Hindlimb muscle (tissue), 1 donor: ENCODE measurements at places on chromosomes 16 and 17.

DNA sequence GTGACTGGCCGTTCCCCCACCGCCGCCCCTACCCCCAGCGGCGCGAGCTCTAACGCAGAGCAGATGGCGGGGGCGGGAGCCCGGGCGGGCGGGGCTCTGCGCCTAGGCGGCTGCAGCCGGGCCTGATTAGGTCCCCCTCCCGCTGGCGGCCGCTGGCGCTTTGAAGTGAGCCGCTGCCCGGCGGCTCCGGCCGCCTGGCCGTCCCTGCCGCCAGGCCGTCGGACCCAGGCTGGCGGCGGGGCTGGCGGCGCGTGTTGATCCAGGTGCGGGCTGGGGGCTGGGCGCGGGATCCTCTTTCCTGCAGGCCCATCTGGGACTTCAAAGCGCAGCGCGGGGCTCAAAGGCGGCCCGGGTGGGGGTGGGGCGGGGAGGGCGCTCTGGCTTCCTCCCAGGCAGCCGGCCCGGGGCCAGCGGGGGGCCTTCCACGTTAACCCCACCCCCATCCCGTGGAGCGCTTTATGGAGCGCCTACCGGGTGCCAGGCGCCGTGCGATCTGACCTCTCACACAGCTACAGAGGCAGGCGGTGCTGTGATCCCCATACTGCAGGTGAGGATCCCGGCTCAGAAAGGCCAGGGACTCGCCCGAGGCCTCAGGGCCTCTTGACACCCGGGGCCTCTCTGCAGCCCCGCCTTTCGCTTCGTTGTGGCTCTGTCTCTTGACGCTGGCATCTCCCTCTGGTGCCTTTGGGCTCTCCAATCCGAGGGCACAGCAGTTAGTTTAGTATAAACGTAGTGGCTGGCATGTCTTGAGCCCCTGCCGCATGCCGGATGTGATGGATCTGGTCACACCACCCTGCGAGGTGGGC is 80.0 kb upstream of the NKD1 start:
- peak; percentile 26 for DNase-seq

DNA sequence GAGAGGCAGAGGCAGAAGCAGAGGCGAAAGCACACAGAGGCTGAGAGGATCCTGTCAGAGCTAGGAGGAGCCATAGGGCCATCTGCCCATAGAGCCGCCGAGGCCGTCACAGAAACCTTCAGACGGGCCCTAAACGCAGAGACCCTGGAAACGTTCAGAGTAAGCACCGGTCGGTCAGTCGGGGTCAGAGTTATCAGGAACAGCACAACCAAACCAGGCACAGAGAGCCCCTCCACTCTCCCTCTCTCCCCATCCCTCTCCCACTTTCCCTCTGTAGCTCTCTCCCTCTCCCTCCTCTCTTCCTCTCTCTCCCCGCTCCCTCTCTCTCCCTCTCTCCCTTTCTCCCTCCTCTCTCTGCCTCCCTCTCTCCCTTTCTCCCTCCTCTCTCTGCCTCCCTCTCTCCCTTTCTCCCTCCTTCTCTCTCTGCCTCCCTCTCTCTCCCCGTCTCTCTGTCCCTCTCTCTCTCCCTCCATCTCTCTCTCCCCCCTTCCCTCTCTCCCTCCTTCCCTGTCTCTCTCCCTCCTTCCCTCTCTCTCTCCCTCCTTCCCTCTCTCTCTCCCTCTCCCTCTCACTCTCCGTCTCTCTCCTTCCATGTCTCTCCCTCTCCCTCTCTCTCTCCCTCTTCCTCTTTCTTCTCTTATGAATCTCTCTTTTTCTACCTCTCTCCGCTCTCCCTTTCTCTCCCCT is 138.9 kb downstream of the C16orf95 start:
- DNase-seq, result peak; percentile 54

DNA sequence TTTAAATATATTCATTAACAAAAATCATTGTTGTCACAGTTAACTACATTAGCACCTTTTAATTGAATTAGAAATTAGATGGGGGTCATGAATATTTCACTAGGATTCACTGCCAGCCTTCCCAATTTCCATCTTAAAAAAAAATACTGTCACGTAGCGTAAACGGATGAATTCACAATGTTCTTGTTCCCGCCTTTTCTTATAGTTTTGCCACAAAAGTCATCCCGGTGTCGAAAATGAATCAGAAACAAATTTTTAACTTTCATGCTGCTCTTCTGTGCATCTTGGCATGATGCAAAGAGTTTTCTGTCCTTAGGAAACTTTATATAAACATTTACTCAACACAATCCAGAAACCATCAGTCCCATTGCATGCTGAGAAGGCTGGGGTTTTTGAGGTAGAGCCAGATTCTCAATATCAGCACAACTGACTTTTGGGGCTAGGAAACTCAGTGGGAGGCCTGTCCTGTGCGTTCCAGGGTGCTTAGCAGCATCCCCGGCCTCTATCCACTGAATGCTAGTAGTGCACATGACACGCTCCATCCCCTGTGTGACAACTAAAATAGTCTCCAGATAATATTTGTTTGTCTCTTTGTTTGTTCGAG is 252.9 kb upstream of the XYLT1 start:
- no peak for DNase-seq

DNA sequence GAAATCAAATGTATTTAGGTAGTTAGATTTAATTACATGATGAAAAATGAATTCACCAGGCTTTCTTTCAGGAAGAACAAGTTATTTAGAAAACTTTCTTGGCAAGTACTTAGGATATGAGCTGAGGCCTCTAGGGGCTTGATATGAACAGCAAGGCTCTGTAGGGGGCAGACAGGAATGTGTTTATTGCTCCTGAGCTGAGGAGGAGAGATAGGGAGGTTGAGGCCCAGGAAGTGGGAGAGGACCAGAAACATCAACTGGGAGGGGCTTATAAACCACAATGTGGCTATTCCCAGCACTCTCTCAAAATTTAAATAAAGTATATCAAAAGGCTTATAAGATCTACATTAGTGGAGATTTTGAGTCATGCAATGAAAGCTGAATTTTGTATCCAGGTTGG is 154.0 kb upstream of the MAF start:
- DNase-seq, result no peak

GRCh38 chr16:72997141-72997542 is 50.8 kb downstream of the ZFHX3 start:
- DNase-seq, result no peak

GRCh38 chr17:65393514-65393913 is 167.9 kb downstream of the AXIN2 start:
- DNase-seq, result no peak

GRCh38 chr17:73187203-73187769 is 5.6 kb upstream of the COG1 start:
- no peak for DNase-seq

DNA sequence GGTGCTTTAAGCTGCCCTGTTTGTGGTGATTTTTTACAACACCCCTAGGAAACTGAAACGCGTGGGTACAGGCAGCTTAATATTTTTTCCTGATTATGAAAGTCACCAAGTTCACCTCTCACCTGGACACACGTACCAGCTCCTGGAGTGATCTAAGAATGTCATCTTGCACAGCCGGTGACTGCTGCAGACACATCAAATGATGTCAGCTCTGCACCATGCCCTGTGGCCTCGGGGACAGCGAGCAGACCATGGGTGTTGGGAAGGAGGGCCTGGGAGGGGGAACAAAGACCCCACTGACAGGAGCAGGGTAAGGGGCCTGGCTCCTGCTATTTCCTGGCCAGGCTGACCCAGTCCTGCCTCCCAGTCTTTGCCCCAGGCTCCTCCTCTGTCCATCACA is 272.7 kb downstream of the PARN start:
- DNase-seq, result no peak

DNA sequence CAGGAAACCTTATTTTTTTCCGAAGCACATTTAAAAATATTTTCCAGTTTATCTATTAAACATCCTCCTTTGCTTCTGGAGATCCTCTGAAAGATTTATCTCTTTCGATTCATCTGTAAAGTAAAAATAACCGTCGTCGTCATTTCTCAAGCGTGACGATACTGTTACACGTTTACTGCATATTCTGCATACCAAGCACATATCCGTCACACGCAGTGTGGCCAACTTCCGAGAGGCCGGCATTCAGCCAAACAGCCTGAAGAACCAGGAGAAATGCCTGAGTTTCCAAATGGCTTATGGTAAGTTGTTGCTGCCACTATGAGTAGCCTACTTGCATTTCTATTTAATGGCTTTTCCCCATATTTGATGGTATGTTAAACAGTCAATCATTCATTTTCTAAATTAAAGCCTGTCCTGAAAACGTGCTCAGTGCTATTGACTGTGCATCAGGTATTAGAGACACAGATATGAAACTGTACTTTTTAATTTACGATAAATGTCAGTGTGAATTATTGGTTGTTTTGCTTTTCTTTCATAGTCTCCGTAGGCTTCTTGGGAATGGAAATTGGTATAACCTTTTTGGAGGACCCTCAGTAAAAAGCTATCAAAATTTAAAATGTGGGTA is 275.7 kb downstream of the WWOX start:
- no peak for DNase-seq

DNA sequence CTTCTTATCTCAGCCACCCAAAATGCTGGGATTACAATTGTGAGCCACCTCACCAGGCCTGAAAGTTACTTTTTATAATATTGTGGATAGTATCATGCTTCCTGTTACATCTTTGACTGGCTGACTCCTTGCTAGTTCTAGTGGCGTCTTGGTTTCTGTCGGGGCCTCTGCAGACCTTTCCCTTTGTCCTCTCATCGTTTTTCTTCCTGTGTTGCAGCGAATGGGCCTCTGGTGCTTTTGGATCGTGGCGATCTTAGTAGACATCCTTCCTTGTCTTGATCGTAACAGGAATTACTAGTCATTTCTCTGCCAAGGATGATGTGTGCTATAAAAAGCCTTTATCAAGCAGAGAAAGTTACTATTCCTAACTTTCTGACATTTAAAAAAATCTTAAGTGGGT is 20.8 kb downstream of the ASPSCR1 start:
- no peak for DNase-seq

- DNase-seq, result peak; percentile 68
These were observed 70.8 kb downstream of the EMP2 start for GRCh38 chr16:10509534-10510025.

- no peak for DNase-seq
These were observed 2.0 kb downstream of the C16orf86 start for GRCh38 chr16:67668495-67669157.

GRCh38 chr16:73764321-73764720 is 532.3 kb upstream of the PSMD7 start:
- no peak for DNase-seq

GRCh38 chr16:70591615-70592014 is 54.7 kb upstream of the IL34 start:
- DNase-seq, result no peak

- no peak for DNase-seq
These were observed 4.4 kb downstream of the CBX4 start for GRCh38 chr17:79834565-79835469.

DNA sequence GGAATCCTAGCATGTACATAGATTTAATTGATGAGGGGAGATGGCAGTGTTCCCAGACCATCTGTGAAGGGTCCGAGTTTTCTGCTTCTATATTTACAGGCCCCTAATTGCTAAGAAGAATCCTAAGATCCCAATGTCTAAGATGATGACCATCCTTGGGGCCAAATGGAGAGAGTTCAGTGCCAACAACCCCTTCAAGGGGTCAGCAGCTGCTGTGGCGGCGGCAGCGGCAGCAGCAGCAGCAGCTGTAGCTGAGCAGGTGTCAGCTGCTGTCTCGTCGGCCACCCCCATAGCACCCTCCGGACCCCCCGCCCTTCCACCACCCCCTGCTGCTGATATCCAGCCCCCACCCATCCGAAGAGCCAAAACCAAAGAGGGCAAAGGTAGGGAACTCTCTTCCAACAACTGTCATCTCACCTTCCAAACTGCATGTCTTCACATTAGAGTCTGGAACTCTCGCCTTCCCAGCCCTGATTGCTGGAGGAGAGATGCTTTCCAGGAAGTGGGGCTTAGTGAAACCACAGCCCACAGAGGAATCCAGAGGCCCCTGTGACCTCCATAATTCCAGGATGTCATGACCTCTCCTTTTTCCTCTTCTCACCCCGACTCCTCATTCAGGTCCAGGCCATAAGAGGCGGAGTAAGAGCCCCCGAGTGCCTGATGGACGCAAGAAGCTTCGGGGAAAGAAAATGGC is 4.7 kb downstream of the CHD3 start:
- no peak for DNase-seq

DNA sequence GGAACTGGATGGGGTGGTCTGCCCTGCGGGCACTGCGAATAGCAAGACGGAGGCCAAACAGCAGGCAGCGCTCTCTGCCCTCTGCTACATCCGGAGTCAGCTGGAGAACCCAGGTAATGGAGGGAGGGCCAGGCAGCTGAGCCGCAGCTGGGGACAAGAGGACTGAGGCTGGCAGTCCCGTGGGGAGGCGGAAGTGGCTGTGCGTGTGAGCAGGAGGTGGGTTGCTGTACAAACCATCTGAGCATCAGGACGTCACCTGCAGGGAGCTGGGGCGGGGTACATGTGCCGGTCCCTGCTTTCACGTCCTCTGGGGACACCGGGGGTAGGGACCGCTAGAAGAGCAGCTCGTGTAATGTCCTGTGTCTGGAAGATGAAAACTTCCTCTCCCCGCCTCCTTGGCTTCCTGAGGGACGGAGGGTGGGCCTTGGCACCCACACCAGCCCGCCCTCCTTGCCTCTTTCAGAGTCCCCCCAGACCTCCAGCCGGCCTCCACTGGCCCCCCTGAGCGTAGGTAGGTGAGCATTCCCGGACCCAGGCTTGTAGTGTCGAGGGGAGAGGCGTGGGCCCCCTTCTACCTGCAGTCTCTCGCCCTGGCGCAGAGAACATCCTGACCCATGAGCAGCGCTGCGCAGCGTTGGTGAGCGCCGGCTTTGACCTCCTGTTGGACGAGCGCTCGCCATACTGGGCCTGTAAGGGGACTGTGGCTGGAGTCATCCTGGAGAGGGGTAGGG is 3.7 kb downstream of the ADAD2 start:
- no peak for DNase-seq

GRCh38 chr16:67050796-67051195 is 21.8 kb downstream of the CBFB start:
- no peak for DNase-seq

DNA sequence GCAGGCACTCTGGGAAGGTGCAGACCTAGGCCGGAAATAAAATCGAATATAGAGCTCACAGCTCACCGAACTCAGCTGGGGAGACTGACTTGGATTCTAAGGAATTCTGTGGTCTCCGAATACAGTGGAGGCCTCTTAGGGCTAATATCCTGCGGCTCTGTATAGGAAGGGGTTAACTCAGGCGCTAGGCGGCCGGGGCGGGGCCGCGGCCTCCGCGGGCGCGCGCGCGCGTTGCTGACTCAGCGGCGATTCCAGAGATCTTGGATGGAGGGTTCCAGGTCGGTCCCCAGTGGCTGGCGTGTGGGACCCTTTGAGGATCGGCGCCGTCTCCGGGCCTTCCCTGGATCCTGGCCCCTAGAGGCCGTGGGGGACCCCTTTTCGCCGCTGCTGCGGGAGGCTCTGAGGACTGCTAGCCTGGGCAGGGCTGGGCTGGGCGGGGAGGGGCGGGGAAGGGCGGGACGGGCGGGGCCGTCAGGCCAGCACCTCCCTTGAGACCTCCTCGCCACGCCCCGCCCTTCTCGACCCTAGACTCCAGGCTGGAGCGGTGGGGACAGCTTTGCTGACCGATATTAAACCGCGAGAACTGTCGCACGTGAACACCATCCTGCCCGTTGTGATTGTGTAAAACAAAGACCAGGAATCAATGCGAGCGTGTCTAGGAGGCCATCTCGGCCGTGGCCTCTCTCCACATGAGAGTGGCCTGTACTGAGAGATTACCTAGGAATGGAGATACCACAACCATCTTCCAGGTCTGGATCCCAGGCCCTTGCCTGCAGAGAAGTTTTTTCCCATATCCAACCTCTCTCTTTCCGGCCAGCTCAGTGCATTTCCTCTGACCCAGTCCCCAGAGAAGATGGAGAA is 1.4 kb upstream of the PLEKHH3 start:
- DNase-seq, result peak; percentile 91

- no peak for DNase-seq
These were observed 1.0 kb upstream of the SIRT7 start for GRCh38 chr17:81918832-81919545.
